Glutamatergic neuron (in vitro differentiated cells): ENCODE measurements at places on chromosomes 1 and 21. TPM values are rescaled to one million over a fixed set of nuclear protein-coding genes. Genes with fewer than 3 reads are reported as not detected.

BRINP2 gene
- total RNA-seq: 1.7 TPM

ARHGEF16 gene
- total RNA-seq: 0.34 TPM

FAM3B gene
- not detected for total RNA-seq

KANK4 gene
- not detected for total RNA-seq

CELA3B gene
- not detected for total RNA-seq

WNT2B gene
- total RNA-seq: 4.0 TPM

PRR9 gene
- not detected for total RNA-seq

FMOD gene
- total RNA-seq: not detected

AGMAT gene
- total RNA-seq: 0.22 TPM
